Prostate gland (tissue), 2 donors: ENCODE measurements at places on chromosomes 7 and 10. TPM values are rescaled to one million over a fixed set of nuclear protein-coding genes. Genes with fewer than 3 reads are reported as not detected.

Gene DGKI
- total RNA-seq: 0.32 TPM

- peaks cover 27% of the 10 kb centered on the region for H3K4me1 ChIP-seq
- DNase-seq: no peak
- no peaks in the 10 kb centered on the region for H3K36me3 ChIP-seq
- H3K4me3 ChIP-seq: no peak overlapping the region
- peak overlapping the region; percentile 51 for H3K27ac ChIP-seq
Measured at GRCh38 chr10:125027871-125028869, 86.2 kb downstream of the ZRANB1 start.

Gene FOXI2
- 0.17 TPM for total RNA-seq

Gene ARMC10
- total RNA-seq: 50.6 TPM

DNA sequence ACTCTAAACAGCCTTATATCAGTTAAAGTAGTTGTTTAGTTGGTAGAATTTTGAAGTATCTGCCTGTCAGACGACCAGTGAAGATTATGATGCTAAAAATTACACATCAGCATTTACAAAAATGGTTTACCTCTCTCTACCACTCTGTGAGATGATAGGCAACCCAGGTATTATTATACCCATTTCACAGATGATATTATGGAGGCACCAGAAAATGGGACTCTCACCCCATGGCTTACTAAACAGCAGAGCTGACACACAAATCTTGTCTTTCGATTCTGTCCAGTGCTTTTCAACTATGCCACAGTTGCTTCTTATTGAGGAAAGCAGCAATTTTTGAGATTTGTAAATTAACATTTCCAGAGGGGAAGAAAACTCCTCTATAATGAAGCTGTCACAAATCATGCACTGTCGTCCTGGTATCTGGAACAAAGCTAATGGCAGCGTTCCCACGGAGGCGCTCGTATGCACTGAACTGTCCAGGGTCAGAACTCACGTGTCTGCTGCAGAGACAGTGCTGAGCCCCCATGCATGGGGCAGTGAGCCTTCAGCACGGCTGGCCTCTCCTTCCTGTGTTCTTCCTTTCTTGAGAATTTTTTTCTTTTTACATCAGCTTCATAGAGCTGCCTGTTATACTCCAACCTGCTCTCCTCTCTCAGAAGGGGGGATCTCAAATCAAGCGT is 381.1 kb downstream of the SDK1 start:
- H3K4me3 ChIP-seq: no peak overlapping the region
- no peak overlapping the region for H3K27ac ChIP-seq
- H3K36me3 ChIP-seq: no peaks in the 10 kb centered on the region
- H3K4me1 ChIP-seq: no peaks in the 10 kb centered on the region
- H3K27me3 ChIP-seq: no peaks in the 10 kb centered on the region
- no peak for DNase-seq

GRCh38 chr10:128530301-128530700 is 404.1 kb upstream of the MKI67 start:
- H3K36me3 ChIP-seq: no peaks in the 10 kb centered on the region
- no peaks in the 10 kb centered on the region for H3K4me1 ChIP-seq
- no peak overlapping the region for H3K4me3 ChIP-seq
- DNase-seq: no peak
- H3K27ac ChIP-seq: no peak overlapping the region

DNA sequence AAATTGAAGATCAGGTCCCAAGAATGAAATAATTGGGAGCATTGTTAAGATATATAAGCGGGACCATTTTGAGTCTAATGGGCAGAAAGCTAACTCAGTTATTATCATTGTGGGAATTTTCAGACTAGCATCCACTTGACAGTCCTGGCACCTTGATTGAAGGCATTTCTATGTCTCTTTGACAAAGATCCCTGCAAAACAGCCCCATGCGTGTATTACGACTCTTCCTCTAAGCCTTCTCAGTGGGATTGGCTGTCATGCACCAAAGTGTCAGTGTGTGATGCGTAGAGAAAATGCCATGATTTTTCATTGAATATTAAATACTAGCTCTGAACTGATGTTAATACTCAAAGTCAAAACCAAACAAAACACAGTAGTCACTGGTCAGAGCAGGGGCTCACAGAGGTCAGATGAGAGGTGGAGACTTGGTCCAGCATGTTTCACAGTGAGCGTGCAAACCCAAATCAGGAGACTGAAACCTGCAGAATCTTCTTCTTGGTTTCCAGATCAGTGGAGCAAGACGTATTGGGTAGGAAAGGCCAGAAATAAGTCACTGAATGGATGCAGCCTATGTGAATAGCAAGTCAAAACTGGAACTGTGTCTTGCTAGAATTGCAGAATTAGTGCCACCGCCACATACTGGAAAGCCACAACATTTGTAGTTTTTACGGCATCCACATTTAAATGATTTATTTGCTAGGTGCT is 303.6 kb upstream of the AKR1E2 start:
- no peaks in the 10 kb centered on the region for H3K36me3 ChIP-seq
- no peak overlapping the region for H3K4me3 ChIP-seq
- DNase-seq: no peak
- H3K4me1 ChIP-seq: no peaks in the 10 kb centered on the region
- no peaks in the 10 kb centered on the region for H3K27me3 ChIP-seq
- H3K27ac ChIP-seq: no peak overlapping the region

GRCh38 chr7:108385834-108386422 is 70.3 kb downstream of the NRCAM start:
- no peaks in the 10 kb centered on the region for H3K4me1 ChIP-seq
- H3K4me3 ChIP-seq: no peak overlapping the region
- no peak for DNase-seq
